ENCODE measurements at places on chromosomes 6 and 20.

DNA sequence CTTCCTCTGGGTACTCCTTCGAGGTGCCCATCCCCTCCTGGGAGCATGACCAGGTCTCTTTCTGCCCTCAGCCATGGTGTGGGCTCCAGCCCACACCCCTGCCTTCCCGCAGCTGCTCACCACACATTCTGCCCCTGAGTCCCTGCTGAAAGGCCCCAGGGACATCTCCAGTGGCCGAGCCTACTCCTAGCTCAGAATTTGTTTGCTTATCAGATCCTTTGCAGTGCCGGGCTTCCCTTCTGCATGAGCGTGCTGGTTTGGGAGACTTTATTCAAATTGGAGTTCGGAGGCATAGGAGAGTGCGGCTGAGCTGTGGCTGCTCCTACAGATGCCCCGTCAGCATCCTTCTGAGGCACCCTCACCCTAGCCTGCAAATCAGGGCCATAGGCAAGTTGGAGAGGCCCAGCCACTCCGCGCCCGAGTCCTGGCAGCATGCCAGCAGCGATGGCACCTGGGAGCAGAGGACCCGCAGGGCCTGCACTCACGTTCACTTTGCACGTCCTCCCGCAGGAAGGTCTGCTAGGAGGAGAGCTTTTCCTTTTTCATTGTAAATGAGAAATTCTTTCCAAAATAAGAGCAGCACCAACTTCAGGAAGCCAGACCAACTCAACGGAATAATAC is 327.3 kb downstream of the QKI start:
- no peak for DNase-seq

- DNase-seq: no peak
Observed at GRCh38 chr20:58892932-58893224, 40.4 kb downstream of the GNAS start.

GRCh38 chr6:135451617-135452190 is 45.8 kb downstream of the AHI1 start:
- DNase-seq: peak; percentile 19

- DNase-seq: no peak
Observed at GRCh38 chr6:125480146-125480545, 178.4 kb upstream of the HDDC2 start.

DNA sequence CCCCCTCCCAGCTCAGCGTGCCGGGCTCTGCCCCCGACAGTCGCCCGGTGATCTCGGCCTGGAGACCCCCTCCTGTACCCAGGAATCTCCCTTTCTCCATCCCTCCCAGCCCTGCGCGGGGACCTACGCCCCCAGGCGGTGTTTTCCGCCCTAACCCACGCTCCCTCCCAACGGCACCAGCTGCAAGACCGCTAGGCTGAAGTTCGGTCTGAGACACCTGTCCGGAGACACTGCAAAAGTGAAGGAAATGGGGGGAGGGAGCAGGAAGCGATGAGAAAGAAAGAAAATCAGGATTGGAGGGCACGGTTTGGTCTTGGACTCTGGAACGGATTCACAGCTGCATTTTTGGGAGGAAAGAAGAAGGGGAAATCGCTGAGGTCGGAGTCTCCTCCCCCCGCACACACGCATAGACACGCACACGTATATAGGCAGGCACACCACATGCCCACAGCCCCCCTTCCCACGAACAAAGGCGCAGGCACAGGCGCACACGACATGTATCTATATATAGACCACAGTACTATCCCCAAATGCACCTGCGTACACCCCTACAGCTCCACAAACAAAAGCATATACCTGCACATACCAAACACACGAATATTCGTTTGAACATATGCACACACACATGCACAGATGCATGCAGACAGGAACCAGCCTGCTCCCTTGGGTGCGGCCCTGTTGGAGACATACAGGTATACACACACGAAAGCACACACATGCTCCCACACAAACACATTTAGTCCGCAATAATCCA is 1.0 kb downstream of the SLC32A1 start:
- no peak for DNase-seq

DNA sequence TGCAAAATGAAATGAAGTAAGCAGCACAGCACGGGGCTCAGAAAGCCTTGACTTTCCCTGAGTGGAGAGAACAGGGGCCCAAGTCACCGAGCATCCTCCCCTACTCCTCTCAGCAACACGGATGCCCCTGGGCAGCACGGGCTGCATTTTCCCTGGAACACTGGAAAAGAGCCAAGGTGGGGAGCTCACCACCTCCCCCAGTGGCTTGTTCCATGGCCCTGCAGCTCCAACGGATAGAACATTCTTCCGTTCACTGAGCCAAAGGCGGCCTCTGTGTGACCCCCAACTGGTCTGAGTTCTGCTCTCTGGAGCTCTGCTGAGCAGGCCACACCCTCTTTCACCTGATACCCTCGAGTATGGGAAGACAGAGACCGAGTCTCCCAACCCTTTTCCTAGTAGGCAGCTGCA is 20.8 kb upstream of the EMILIN3 start:
- peak; percentile 38 for DNase-seq

GRCh38 chr20:63175038-63175895 is 40.7 kb downstream of the YTHDF1 start:
- no peak for DNase-seq

GRCh38 chr6:6503191-6503590 is 85.3 kb upstream of the LY86 start:
- DNase-seq: no peak

GRCh38 chr6:134103006-134103405 is 50.6 kb upstream of the SLC2A12 start:
- DNase-seq: no peak

GRCh38 chr6:21522143-21522747 is 71.3 kb upstream of the SOX4 start:
- DNase-seq: no peak

DNA sequence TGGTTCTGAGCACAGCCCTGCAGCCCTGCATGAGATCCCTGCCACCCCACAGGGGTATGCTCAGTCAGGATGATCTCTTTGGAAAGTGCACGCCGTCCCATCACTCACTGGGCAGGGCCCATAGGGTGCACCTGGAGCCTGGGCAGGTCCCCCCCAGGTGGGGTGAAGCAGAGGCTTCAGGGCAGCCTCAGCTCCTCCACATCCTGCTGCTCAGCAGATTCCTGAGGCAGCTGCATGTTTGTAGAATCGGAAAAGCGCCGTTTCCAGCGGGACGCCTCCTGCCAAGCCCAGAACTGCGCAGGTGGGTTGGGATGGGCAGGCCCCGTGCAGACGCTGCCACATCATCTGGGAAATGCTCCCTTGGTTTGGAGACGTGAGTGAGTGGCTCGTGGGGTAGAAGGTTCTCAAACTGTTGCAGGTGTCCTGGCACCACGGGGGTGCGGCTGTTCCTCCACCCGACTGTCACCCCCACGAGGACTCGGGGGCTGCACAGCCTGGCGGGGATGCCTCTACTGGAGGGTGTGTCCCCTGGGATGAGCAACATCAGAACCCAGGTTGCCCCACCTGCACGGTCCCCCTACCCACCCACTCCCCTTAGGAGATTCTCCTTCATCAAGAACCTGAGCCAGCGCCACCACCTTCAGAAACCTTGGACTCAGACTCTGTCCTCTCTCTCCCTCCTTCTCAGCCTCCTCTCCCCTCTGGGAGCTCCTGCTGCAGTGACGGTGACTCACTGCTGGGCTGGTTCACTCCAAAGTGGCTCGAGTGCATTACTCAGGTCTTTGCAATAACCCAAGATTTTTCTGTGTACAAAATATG is 334.1 kb downstream of the TAF4 start:
- DNase-seq: no peak
